ENCODE measurements at places on chromosomes 3 and 15.

- peak; percentile 56 for DNase-seq
Measured at GRCh38 chr3:41002104-41002503, 197.2 kb upstream of the CTNNB1 start.

DNA sequence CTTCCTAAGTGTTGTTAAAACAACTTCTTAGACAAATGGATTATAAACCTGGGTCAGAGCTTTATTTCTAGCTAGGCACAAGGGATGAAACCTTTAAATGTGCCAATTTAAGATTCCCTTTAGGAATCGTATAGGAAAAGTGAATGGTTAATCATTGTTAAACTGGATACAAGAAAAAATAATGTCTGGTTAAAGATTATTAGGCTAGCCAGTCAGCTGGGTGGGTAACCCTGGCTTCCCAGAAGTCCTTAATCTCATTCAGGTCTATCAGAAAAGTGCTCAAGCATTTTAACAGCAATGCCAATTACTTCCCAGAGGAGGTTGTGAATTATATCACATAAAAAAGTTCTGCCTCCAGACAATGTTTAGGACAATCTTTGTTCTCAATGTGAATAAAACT lies 37.6 kb downstream of the NANOGP8 start:
- DNase-seq = no peak

DNA sequence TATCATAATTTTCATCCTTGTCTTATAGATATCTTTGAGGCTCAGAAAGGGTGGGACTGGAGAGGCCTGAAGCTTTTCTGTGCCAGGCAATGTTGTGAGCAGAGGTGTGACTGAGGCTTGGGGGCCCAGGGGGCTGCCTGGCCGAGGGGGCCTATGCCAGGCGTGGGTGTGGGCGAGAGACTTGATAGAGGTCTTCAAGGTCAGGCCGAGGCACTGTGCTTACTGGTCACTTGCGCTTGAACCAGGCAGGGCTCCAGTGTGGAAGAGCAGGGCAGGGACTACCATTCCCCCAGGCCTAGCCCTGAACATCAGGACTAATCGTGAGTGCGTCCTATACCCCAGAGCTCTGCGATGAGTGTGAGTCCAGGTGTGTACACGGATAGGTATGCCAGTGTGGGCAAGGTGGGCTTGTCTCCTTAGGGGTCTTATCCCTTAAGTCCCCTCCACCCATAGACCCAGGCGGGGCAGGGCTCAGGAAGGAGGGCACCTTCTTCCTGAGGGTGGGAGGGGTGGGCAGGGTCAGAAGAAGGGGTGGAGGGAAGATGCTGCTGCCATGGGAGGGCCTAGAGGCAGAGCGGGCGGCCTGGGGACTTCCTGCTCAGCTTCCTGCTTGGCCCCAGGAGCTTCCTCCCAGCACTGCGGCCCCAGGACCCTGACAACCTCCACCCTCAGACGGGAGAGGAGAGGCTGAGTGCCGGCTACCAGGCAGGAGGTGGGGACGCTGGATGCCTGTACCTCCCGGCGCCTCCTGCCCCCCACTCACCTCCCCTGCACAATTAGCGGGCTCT lies 84.7 kb downstream of the LINGO1 start:
- DNase-seq = no peak

DNA sequence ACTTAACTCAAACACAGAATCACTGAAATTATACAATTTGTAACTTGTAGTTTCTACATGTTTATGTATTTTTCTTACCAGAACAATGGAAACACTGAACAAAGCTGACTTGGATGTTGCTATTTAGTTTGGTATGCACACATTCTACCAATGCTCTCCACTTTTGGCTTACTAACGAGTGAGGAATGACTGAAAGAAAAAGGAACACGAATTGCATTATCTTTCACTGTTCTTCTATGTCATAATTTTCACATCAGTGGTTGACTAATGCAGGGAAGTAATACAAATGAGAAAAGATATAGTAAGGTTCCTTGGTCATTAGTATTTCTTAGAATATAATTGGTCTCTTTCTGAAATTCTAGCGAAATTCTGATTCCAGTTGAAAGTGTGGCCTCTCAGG lies 9.8 kb upstream of the CNTN3 start:
- DNase-seq = no peak

GRCh38 chr15:68055224-68055705 lies 1.1 kb downstream of the PIAS1 start:
- peak; percentile 66 for DNase-seq

Measured in NCI-H69 (cell line).